ENCODE measurements at places on chromosomes 13 and 19.

DNA sequence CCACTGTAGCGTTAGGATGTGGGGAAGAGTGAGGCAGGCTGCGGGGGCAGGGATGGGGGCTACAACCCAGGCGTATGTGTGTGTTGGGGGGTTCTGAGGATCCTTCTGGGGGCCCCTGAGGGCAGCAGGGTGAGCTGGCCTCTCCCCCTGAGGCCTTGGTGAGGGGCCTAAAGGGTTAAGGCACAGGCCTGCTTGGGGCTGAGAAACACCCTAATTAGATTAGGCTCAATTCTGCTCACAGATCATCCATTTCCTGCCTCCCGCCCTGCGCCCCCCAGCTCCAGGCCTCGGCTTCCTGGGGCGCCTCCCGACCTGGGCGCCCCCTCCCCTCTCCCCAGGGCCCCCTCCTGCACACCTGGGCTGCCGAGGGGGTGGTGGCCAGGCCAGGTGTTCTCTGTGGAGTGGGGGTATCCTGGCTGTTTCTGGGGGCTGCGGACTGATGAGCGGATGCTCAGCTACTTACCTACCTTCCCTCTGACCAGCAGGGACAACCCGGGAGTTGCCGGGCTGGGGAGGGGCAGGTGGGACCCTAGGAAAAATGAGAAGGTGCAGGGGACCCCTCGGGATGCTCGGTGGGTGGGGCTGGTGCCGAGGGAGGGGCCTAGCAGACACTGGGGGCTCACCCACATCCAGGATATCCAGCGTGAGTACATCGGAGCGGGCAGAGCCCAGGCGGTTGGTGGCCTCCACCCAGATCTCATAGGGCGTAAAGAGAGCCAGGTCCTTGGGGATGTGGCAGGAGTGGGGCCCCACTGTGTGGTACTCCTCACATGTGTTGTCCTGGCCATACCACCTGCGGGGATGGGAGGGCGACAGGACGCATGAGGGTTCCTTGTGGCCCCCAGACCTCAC, 8.6 kb downstream of the CRLF1 start:
- no peak for DNase-seq
- no peaks in the 10 kb centered on the region for H3K36me3 ChIP-seq
- no peak overlapping the region for H3K27ac ChIP-seq
- H3K4me3 ChIP-seq: no peak overlapping the region
- peaks cover 22% of the 10 kb centered on the region for H3K27me3 ChIP-seq

DNA sequence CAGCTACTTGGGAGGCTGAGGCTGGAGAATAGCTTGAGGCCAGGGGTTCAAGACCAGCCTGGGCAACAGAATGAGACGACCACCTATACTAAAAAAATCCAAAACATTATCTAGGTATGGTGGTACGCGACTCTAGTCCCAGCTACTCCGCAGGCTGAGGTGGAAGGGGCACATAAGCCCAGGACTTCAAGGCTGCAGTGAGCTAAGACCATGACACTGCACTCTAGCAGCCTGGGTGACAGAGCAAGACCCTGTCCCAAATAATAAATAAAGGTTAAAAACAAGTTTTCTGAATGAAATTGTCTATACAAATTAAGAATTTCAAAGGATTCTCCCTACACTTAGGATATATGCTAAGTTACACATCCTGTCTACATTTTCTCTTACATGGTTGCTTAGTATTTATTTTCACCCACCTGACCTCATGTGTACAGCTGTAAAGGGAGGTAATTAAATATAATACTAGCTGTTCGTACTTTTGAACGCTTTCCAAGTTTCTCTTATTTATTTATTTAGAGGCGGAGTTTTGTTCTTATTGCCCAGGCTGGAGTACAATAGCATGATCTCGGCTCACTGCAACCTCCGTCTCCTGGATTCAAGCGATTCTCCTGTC, 1.6 kb downstream of the SLC25A30 start:
- peaks cover 41% of the 10 kb centered on the region for H3K4me1 ChIP-seq
- no peaks in the 10 kb centered on the region for H3K27me3 ChIP-seq
- H3K4me3 ChIP-seq: peak overlapping the region; percentile 85
- peak overlapping the region; percentile 94 for H3K27ac ChIP-seq

DNA sequence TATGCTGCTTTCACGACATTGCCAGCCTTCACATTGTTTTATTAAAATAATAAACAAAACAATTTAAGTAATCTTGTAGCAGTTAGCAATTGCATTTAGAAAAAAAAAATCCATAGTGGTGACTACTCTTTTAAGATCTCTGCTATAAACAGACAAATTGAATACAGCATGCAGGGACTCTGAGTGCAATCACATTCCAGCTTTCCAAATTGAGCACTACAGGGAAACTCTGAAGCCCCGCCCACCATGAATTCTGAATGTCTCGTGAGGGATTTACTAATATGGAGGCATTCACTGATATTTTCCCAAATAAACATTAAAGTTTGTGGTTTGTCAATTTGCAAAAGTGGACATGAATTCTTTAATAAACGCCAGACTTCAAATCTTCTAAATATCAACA, 698.8 kb downstream of the LIG4 start:
- no peaks in the 10 kb centered on the region for H3K4me1 ChIP-seq
- no peak for DNase-seq
- no peaks in the 10 kb centered on the region for H3K36me3 ChIP-seq
- H3K27me3 ChIP-seq: no peaks in the 10 kb centered on the region

DNA sequence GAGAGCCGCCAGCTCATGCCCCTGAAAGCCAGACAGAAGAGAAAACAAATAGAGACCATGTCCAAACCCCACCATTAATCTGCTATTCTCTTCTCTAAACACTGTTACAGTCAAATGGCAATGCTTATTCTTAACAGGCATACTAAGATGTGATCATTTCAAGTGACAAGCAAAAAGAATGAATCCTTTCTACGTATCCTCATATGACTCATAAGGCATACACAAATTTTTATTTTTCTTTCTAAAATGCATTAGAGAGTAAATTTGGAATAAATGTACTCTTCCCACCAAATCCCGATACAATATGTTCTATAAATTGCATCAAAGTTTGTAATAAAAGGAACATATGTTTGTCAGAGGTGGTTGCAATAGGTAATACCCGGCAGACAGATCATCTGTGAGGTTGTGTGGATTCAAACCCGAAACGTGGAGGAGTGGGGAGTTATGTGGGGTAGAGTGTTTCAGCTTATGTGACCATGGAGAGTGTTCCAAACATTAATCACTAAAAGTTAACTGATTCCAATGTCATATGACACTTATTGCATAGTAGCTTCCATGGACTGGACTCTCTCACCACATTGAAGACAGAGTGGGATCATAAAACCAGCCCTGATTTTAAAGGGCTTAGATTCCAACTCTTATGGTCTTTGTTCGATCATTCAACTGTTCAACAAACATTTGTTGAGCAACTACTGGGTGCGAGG, 213.1 kb downstream of the DCLK1 start:
- no peak overlapping the region for H3K4me3 ChIP-seq
- H3K27ac ChIP-seq: peak overlapping the region; percentile 10
- no peaks in the 10 kb centered on the region for H3K36me3 ChIP-seq
- no peaks in the 10 kb centered on the region for H3K27me3 ChIP-seq
- peaks cover 5% of the 10 kb centered on the region for H3K4me1 ChIP-seq
- no peak for DNase-seq

- H3K27ac ChIP-seq: no peak overlapping the region
- H3K36me3 ChIP-seq: no peaks in the 10 kb centered on the region
- peaks cover 7% of the 10 kb centered on the region for H3K4me1 ChIP-seq
- no peak overlapping the region for H3K4me3 ChIP-seq
- DNase-seq: no peak
- no peaks in the 10 kb centered on the region for H3K27me3 ChIP-seq
Measured at GRCh38 chr13:99626461-99627082, 125.3 kb downstream of the TM9SF2 start.
